Ovary (tissue), 10 donors: ENCODE measurements at places on chromosomes 2 and 18. TPM values are rescaled to one million over a fixed set of nuclear protein-coding genes. Genes with fewer than 3 reads are reported as not detected.

The SGPP2 gene
- 0.22 TPM for polyA plus RNA-seq

DNA sequence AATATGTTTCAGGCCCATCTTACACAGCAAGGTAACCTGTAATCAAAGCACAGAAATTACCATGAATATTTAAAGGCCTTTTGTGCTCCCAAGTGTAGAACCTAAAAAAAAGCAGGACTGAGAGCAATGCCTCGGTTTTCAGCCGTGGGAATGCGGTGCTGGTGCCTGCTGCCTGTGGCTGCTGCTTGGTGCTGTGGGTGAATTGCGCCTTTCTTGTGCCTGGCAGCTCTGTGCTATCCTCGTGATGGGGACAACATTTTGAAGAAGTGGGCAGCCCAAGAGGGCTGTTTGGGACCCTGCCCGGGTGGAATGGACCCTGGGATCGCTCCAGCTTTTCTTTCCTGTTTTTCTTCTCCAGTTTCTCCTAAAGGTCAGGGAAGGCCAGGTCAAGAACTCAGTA is 91.2 kb downstream of the ASAP2 start:
- no peak for DNase-seq

DNA sequence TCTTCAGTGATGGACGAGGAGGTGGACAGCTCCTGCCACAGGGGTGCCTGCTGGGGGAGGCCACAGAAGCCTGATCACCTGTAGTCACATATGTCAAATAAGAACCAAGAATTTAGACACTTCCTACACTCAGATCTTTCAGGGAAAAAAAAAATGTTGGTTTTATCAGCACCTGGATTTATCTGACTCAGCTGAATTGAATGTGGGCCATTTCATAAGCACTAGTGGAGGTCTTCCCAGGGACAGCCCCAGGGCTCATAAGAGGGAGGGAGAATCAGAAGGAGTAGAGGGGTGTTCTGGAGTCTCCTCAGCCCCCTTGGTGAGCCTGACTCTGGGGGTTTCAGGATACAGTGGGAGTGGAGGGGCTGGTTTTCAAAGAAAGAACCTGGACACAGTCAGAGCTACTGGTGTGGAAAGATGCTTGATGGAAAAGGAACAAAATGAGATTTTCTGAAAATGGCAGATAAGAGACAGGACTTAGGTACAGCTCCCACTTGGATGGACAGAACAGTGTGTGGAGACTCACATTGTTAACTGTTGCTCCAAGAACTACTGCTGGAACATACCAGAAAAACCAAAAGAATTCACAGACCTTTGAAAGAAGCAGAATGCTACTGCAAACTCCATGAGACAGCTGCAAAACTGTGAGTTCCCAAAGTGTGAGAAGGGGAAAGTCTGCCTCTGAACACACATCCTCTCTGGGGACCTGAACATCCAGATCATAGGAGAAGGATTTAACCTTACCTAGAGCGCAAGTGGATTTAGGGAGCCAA is 45.4 kb downstream of the LCT start:
- DNase-seq = no peak

- DNase-seq = no peak
Measured at GRCh38 chr2:48397846-48398245, 132.1 kb upstream of the STON1 start.

The RAD51AP2 gene
- 0.02 TPM for polyA plus RNA-seq
